Amniotic stem cell (primary cell): ENCODE measurements at places on chromosomes 13 and 19.

- DNase-seq = no peak
These were observed 63.4 kb downstream of the MLLT1 start for GRCh38 chr19:6216236-6216995.

DNA sequence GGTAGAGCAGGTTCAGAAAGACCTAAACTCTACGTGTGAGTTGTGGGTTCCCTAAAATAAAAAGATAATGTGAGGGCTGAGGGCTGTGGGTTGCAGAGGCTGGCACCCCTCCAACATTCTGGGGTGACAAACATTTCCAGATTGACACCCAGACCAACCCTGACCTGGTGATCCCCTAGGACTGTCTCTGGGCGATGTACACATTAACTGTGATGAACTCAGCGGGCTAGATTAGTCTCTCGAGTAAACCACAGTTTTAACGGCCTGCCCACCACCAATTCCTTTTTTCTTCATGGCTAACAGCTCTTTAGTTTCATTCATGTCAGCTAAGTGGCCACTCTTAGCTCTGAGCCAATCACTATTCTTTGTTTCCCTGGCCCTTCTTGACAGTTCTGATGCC is 24.8 kb downstream of the SIAH3 start:
- no peak for DNase-seq

- DNase-seq = no peak
These were observed 250.0 kb downstream of the DNAJC15 start for GRCh38 chr13:43273362-43273761.

DNA sequence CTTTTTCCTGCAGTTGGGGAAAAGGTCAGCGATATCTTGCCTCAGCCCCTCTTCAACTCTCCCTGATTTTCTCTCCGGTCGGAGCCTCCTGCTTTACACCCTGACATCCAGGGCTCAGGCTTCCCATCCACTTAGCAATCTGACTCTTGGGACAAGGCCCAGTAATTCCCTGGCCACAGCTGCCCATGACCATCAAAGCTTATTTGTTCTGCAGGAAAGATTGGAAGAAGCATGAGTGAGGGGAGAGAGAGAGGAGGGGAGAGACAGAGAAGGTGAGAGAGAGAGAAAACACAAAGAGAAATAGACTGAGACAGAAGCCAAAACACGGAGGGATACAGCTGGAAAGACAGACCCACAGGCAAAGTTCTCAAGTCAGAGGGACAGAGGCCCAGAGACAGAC is 13.7 kb downstream of the SYT3 start:
- DNase-seq = no peak

- DNase-seq = no peak
These were observed 2.6 kb downstream of the SPRYD7 start for GRCh38 chr13:49933511-49933910.

GRCh38 chr13:59495936-59496512 is 667.7 kb downstream of the DIAPH3 start:
- DNase-seq = no peak

- no peak for DNase-seq
These were observed 877.2 kb upstream of the PCDH20 start for GRCh38 chr13:62292714-62293480.

- DNase-seq = no peak
These were observed 35.4 kb downstream of the RFX2 start for GRCh38 chr19:6074709-6075403.

- DNase-seq = no peak
These were observed 8.0 kb upstream of the POU2F2 start for GRCh38 chr19:42140125-42140754.

GRCh38 chr19:55418185-55418584 is 10.6 kb upstream of the UBE2S start:
- peak; percentile 66 for DNase-seq

GRCh38 chr19:52923778-52924593 is 758 bp upstream of the ZNF888 start:
- no peak for DNase-seq

GRCh38 chr19:6263735-6264444 is 15.9 kb downstream of the MLLT1 start:
- DNase-seq = no peak

GRCh38 chr13:94656766-94657165 is 55.1 kb downstream of the GPR180 start:
- peak; percentile 33 for DNase-seq

DNA sequence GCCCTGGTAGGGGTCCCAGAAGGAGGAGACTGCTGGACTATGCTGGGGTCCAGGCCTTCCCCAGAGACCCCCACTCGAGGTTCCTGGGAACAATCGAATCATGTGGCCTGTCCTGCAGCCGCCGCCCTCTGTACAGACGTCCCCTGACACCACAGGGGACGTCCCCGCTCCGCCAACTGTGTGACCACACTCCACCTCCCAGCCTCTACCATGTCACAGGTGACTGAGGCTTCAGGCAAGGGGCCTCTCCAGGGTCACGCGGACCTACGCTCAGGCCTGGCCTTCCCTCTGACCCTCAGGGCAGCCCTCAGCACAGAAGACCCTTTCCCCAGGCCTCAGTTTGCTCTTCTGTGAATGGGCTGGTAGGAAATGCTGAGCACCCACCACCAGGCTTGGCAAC is 13.1 kb upstream of the TMEM161A start:
- no peak for DNase-seq

DNA sequence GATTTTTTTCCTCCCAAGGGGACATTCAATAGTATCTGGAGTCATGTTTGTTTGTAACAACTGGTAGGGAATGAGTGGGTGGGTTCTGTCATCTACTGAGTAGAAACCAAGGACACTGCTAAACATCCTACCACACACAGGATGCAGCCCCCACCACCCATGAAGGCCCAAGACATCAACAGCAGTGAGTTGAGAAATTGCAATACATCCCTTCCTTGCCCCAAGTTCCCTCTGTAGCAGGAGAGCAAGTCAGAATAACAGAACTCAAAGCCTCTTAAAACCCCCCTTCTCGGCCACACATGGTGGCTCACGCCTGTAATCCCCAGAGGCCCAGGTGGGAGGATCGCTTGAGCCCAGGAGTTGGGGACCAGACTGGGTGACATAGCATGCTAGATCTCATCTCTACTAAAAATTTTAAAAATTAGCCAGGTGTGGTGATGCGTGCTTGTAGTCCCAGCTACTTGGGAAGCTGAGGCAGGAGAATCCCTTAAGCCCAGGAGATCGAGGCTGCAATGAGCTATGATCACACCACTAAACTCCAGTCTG is 2.4 kb upstream of the CYP2F1 start:
- no peak for DNase-seq

GRCh38 chr19:34067861-34068271 is 104.4 kb upstream of the LSM14A start:
- no peak for DNase-seq

- DNase-seq = no peak
These were observed 353.6 kb upstream of the GPC6 start for GRCh38 chr13:92873029-92873428.

- DNase-seq = no peak
These were observed 59.1 kb upstream of the GPR183 start for GRCh38 chr13:99366075-99366987.

GRCh38 chr13:96898646-96899254 is 95.5 kb downstream of the OXGR1 start:
- DNase-seq = no peak

- DNase-seq = no peak
These were observed 5.2 kb downstream of the FRY start for GRCh38 chr13:32036757-32037156.

GRCh38 chr13:59531571-59532091 is 632.1 kb downstream of the DIAPH3 start:
- DNase-seq = peak; percentile 61

- DNase-seq = no peak
These were observed 34.0 kb downstream of the PIN1 start for GRCh38 chr19:9868983-9869617.

GRCh38 chr13:112102243-112102642 is 35.3 kb downstream of the SOX1 start:
- DNase-seq = no peak

- DNase-seq = no peak
These were observed 254.2 kb downstream of the GPC5 start for GRCh38 chr13:91652404-91653301.

DNA sequence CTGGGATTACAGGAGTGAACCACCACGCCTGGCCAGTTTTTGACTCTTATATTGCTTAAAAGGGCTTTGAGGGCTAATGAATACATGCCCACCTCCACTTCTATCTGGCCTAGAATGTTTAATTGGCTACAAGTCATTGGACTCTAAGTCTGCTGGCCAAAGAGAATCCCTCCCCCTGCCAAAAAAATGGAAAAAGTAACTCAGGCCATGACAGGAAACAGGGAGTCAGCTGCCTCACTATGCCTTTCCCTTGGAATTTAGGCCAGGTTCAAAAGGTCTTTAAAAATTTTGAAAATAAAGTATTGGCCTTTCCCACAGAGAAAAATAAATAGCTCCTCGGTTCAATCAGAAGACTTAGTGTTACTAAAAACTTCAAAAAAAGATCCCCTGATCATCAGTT is 34.9 kb upstream of the KPNA3 start:
- DNase-seq = no peak

DNA sequence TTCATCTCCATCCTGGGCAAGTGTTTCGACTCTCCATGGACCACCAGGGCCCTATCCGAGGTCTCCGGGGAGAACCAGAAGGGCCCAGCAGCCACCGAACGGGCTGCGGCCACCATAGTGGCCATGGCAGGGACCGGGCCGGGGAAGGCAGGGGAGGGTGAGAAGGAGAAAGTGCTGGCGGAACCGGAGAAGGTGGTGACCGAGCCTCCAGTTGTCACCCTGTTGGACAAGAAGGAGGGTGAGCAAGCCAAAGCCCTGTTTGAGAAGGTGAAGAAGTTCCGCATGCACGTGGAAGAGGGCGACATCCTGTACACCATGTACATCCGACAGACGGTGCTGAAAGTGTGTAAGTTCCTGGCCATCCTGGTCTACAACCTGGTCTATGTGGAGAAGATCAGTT is 4.7 kb upstream of the MAP2K7 start:
- DNase-seq = no peak

GRCh38 chr13:48636550-48636949 is 17.2 kb upstream of the CYSLTR2 start:
- DNase-seq = no peak

DNA sequence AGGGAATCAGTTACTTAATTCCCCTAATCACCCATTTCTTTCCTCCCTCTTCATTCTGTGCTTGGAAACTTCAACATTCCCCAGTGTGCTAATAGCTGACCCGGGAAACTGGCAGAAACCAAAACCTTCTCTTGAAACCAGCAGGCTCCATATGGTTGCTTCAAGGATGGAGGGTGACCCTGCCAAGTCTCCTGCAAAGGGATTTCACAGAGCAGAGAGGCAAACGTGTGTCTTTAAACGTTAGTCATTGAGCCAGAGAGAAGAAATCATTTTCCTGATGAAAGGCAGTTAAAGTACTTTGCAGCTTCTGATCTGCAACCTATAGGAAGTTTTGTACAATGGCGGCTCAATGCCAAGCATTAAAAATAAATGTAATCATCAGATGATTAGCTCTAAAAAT is 220.9 kb downstream of the POU4F1 start:
- DNase-seq = no peak
